Stimulated activated CD8-positive, alpha-beta memory T cell treated with anti-CD3 and anti-CD28 coated beads, Interleukin-4, amount 100 ng/mL, for 1 hour (primary cell): ENCODE measurements at places on chromosomes 13 and 19.

DNA sequence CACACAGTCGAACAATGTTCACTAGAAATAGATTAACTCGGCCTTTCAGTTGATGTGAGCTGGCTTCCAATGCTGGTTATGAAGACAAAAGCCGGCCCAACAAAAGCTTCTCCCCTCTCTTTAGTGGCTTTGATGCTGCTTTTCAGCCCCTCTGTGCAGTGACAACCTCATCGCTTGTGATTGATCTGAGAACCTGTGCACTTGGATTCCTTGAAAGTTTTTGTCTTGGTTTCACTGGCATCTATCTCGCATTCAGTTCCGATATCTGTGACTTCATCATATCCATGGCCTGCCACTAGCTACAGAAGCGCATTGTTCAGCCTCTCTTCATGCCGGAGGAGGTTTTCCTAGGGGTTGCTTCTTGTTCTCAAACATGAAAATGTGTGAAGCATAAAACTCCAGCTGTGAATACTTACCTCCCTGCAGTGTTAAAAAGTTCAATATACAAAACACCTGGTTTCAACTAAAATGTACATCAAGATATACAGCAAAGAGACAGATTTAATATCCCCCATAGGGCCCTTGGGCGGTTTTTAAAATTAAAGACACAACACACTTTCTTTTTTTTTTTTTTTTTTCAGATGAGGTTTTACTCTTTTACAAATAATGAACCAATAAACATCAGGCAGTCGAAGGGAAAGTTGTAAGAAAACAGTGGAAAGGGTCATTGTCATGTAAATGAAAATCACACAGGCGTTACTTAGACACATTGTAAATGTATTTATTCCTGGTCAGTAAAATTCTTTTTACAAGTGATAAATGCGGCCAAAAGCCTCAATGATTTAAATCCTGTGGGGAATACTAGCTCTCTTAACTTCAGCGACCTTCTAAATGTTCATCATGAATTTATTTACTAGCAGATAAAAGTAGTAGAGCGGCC lies 1252.8 kb downstream of the EFNB2 start:
- no peak for DNase-seq

DNA sequence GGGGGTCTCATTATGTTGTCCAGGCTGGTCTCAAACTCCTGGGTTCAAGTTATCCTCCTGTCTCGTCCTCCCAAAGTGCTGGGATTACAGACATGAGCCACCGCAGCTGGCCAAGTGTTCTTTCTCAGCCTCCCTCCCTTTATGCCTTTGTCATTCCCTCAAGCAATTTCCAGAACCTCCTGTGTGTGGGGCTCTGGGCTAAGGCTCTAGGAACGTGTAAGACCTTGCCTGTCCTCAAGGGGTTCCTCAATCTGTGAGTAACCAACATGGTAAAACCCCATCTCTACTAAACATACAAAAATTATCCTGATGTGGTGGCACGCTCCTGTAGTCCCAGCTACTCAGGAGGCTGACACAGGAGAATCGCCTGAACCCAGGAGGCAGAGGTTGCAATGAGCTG lies 15.5 kb upstream of the SPACA4 start:
- no peak for DNase-seq

DNA sequence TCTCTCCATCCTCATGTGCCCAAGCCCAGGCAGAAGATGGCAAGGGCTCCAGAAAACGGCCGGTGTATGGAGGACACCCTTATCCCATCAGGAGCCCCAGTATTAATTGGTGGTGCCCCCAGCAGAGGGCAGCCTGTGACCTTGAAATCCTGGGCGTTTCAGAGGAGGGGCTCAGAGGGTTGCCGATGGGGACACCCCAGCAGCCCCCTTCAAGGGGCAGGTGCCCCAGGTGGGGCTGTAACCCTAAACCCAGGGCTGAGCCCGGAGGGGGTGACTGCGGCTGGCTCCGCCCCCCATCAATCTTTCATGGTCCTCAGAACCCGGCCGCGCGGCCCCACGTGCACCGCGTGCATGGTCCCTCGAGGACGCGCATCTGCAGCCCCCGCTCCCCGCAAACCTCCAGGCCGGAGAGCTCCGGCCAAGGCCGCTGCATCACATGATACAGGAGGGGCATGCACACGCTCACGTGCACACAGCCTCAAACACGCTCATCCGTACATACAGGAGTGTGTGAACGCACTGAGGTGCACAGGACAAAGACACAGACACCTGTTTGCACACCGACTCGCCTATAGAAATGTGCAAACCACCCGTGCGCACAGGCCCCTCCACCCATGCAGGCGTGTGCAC lies 949 bp downstream of the RAB3A start:
- no peak for DNase-seq

DNA sequence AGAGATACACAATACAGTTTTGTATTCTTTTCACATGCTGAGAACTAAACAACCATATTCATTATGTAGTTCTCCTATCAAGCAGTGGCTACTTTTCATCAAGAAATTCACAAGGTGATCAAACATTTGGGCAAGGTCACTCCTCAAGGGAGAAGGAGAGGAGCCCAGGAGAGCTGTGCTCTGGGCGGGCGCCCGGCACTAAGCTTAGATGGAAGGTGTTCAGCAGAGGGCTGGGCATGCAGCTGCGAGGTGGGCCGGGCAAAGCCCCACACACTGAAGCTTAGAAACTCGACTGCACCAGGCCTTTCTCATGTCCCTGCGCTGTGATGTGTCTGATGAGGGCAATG lies 30.4 kb upstream of the SPACA7 start:
- DNase-seq: no peak

GRCh38 chr13:57675526-57675925 lies 44.0 kb downstream of the PCDH17 start:
- DNase-seq: no peak

- DNase-seq: no peak
Measured at GRCh38 chr13:39603424-39603947, 493 bp upstream of the LHFPL6 start.

DNA sequence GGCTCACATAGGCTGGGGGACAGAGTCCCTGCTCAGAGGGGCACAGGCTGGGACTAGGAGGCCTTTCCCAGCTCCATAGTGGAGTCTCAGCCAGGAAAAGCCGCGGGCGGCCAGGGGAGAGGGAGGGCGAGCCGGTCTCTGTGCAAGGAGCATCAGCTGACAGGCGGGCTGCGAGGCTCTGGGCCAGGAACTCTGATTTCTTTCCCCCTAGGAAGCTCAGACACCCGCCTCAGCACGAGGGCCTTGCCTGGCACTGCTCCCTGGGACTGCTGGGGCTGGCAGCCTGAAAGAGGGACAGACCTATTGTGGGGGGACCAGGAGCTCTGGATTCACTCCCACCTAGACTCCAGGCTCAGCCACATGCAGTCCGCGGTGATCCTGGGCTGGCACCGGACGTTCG lies 2.2 kb upstream of the PLK5 start:
- no peak for DNase-seq

- DNase-seq: no peak
Measured at GRCh38 chr19:1103132-1103707, 574 bp upstream of the GPX4 start.

GRCh38 chr19:19280561-19280960 lies 7.5 kb upstream of the TM6SF2 start:
- no peak for DNase-seq

- DNase-seq: no peak
Measured at GRCh38 chr19:4310247-4311121, 6.1 kb downstream of the FSD1 start.

DNA sequence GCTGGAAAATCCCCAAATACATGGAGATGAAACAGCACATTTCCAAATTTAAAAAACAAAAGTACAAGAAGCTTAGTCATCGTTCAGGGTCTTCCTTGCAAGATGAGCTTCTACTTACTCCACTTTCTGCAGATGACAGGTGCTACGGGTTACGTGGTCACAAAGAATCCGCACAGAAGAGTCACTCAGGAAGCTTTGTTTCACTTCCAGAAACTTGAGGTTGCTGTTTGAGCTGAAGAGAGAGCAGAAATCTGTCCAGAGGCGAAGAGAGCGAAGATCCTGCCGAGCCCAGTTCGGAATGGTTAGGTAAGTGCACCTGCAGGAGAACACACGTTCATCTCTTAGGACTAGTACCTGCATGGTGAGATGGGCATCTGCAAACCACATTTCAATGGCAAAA lies 9.4 kb downstream of the NLRP7 start:
- no peak for DNase-seq

DNA sequence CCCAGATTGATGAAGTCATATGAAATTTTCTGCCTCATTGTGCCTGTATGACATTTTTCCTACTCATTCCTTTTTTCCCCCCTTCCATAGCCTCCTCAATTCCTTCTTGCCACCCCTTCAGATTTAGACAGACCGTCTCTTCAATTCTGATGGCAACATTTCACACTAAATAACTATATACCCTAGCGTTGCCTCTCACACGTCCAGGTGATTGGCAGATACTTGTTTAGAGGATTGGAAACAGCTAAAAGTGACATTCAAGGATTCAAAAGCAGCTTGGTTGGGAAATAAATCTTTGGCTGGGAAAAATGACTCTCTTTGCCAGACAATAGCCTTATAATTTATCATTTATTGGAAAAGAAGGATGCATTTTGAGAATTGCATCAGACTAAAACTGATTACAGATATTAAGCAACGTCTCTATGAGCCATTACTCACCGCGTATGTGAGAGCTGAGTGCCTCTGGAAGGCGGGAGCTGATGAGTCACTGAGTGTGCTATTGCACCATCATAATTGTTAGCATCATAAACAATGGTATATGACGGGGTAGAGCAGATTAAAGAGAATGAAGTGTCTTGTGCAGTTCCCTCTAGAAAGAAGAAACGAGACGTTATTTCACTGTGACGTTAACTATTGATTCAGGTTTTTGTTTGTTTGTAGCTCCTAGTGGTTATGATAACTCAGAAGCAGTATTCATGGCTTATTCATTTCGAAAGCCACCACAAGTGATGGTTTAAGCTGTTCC lies 61.1 kb upstream of the FAM216B start:
- no peak for DNase-seq

GRCh38 chr19:45168767-45169351 lies 8.1 kb upstream of the NKPD1 start:
- no peak for DNase-seq

GRCh38 chr13:40160618-40161350 lies 505.3 kb downstream of the COG6 start:
- no peak for DNase-seq

GRCh38 chr19:1248786-1249297 lies 459 bp downstream of the MIDN start:
- peak; percentile 68 for DNase-seq

DNA sequence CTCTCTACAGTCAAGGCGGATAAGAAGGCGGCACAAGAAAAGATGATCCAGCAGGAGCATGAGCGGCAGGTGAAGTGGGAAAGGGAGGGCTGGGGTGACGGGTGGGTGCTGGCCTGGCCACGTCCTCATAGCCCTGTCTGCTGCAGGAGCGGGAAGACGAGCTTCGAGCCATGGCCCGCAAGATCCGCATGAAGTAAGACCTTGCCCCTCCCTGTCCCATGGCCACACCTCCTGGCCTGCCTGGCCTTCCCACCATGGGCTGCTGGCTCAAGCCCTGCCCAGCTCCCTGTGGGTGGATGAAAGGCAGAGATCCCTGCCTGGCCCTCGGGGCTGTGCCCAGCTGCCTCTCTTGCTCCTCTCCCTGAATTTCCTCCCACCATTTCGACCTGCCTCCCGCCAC lies 7.2 kb downstream of the ZNF296 start:
- DNase-seq: no peak

GRCh38 chr13:41007744-41008128 lies 11.4 kb downstream of the ELF1 start:
- DNase-seq: no peak

DNA sequence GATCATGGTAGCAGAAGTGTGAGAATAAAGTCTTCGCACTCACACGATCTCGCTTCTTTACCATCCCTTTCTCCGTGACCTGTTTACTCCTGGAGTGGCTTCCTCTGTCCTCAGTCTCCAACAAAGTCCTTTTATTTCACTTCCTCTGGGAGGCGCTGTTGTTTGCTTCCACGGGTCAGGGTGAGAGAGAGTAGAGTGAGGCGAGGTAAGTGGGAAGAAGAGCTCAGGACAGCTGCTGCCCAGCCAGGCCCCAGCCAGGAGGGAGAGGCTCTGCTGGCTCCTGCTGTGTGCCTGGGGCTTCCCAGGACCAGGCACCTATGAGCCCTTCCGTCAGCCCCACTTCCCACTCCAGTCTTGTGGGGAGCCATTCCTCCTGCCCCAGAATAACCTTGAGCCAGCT lies 242.1 kb downstream of the FGF9 start:
- DNase-seq: no peak

DNA sequence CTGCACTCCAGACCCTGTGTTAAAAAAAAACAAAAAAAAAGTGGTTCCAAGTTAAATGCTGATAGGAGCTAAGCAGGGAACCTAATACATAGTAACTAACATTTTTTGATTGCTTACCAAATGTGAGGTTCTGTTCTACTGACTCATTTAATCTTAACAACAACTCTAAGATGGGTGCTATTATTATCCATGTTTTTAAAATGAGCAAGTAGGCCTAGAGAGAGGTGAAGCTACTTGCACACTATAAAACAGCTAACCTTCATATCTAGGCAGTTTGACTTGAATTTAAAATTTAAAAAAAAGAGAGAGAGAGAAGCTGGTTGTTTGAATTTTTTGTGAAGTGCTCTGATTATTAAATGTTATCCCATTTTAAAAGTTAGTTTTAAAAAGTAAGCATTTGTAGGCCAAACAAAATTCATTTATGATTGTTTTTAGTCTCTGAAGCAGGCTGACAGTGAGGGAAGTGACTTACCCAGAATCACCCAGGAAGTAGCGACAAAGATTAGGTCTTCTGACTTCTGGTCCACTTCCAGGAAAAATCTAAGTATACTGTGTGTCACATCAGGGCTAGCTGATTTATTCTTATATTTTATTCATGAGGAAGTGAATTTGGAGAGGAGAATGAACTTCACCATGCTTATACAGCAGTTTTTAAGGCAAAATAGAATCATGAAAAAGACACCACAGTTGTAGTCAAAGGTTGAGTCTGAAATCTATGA lies 2.4 kb downstream of the SIGLECL1 start:
- no peak for DNase-seq

DNA sequence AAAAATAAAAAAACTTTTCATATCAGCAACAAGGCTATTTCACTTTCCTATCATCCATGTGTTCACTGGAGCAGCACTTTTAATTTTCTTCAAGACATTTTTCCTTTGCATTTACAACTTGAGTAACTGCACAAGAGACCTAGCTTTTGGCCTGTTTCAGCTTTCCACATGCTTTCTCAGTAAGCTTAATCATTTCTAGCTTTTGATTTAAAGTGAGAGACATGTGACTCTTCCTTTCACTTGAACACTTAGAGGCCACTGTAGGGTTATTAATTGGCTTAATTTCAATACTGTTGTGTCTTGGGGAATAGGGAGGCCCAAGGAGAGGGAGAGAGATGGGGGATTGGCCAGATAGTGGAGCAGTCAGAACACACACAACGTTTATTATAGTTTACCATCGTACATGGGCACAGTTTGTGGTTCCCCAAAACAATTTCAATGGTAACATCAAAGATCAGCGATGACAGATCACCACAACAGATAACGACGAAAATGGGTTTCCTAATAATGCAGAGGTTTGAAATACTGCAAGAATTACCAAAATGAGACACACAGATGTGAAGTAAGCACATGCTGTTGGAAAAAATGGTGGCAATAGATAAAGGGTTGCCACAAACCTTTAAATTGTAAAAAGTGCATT lies 117.6 kb downstream of the GGACT start:
- DNase-seq: no peak
